ENCODE measurements at places on chromosomes 1 and 21.

DNA sequence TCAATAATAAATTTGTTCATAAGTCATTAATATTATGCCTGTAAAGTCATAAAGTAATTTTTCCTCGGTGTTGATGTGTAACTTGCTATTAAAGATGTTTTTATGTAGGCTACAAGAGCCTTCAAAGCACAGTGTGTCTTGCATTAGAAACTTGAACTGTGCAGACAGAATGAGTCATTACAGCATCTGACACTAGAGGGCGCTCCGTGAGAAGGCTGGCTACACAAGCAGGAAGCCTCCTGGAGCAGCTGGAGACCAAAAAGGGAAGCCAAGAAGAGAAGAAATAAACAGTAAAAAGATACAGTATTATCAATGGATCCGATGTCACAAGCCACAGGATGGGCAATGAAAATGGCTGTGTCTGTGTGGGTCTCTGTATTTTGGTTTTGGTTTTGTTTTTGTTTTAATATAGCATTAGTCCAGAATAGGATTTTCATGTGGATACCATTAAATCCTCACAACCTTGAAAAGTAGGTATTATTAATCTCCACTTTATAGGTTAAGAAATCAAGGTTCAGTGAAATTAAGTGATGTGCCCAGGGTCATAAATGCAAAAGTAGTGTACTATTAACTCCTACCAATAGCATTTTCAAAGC, 16.1 kb upstream of the LRRC8D start:
- DNase-seq: peak; percentile 77

DNA sequence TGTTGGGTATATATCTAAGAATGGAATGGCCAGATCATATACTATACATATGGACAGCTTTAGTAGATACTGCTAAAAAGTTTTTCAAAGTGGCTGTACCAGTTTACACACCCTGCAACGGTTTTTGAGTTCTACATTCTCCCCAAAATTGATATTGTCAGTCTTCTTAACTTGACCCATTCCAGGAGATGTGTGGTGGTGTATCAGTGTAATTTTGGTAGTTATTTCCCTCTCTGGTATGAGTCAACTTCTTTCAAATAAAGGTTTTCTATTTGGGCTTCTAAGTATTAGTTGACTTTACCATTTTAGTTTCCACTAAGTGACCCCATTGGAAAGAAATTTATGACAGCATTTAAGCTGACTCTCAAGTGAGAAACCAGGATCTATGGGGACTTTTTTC, 29.2 kb downstream of the INKA2 start:
- DNase-seq: no peak

GRCh38 chr1:48730164-48730910, 46.4 kb downstream of the BEND5 start:
- DNase-seq: no peak

- DNase-seq: no peak
These were observed 13.2 kb upstream of the QSOX1 start for GRCh38 chr1:180141381-180141934.

- no peak for DNase-seq
These were observed 11.4 kb upstream of the CFAP126 start for GRCh38 chr1:161379071-161379470.

- DNase-seq: no peak
These were observed 553.4 kb downstream of the PLPP3 start for GRCh38 chr1:56025942-56026341.
